ENCODE measurements at places on chromosomes 12 and 14.

DNA sequence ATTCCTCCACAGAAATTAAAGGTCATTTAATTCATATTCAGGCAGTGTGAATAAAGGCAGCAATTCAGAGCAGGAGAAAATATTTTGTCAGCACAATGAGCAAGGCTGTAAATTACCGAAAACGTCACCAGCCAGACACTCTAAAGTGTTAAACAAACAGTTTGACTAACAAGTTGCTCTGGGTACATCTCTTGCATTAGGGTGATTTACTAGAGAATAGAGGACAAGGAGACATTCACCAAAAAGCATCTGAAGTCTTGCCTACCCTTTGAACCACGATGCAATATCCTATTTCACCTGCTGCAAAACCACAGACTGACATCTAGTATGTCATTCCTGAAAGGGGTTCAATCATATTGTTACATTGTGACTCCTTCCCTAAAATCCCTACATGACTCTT is 27.1 kb upstream of the GPHB5 start:
- no peak for DNase-seq

DNA sequence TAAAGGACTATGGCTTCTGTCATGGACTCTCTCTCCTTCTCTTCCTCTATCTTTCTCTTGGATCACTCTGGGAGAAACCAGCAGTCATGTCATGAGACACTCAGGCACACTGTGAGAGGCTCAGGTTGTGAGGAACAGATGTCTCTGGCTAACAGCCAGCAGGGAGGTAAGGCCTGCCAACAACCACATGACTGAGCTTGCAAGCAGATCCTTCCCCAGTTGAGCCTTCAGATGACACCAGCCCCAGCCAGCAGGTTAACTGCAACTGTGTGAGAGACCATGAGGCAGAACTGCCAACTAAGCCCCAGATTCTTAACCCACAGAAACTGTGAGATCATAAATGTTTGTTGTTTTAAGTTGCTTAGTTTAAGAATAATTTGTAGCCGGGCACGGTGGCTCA is 90.6 kb downstream of the VCPKMT start:
- DNase-seq = no peak

DNA sequence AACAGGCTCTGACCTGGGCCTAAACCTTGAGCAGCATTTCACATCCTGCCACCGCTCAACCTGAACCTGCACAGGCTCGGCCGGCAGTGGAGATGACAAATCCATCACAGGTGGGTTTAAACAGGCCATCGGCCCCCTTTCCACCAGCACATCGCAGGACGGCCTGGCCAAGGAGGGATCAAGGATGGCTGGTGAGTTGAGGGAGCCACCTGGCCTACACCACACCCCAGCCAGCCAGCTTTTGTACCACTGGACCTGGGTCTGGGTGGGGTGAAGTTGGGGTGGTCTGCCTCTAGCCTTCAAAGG is 14.2 kb downstream of the MMAB start:
- DNase-seq = no peak

- DNase-seq = peak; percentile 90
Measured at GRCh38 chr12:118377884-118378470, 1.6 kb downstream of the SUDS3 start.

DNA sequence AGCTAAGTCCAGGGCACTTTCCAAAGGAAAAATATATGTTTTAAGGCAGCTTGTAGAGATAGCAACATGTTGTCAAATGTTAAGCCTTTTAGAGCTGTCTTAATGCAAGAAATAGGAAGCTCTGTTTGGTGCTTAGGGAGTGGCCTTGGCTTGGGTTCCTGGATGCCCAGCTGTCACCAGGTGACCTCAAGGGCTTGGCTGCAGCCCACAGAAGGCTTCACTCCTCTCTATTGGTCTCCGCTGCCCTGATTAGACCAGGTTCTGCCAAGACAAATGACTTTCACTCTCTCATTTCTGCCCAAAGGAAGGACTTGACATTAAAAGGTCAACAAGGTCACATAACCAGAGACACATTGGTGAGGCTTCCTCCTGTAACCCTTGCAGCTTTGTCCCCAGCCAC is 76.8 kb downstream of the WSCD2 start:
- no peak for DNase-seq
